ENCODE measurements at places on chromosomes 3 and 15.
A peak's percentile ranks its signal among the peaks of the same experiment; 100 is the strongest.

DNA sequence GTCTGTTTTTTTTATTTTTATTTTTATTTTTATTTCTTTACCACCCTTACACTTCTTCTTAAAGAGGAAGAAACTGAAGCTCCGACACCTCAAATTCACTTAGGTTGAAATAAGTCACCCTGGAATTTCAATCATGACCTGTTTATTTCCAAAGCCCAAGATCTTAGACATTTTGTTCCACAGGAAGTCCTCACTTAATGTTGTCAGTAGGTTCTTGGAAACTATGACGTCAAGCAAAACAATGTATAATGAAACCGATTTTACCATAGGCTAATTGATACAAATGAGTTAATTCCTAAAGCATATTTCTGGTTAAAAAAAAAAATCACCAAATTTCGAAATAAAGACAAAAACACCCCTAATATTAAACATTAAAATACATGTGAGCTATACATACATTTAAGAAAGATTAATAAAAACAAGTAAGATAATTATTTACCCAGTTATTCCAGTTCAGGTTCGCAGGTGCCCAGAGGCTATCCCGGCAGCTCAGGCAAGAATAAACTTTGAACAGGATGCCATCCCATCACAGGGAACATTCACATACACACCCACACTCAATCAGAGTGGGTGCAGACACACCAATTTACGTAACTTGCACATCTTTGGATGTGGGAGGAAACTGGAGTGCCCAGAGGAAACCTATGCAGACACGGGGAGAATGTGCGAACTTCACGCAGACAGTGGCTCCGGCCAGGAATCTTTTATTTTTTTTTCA is 391.0 kb downstream of the RAP2B start:
- DNase-seq: no peak

DNA sequence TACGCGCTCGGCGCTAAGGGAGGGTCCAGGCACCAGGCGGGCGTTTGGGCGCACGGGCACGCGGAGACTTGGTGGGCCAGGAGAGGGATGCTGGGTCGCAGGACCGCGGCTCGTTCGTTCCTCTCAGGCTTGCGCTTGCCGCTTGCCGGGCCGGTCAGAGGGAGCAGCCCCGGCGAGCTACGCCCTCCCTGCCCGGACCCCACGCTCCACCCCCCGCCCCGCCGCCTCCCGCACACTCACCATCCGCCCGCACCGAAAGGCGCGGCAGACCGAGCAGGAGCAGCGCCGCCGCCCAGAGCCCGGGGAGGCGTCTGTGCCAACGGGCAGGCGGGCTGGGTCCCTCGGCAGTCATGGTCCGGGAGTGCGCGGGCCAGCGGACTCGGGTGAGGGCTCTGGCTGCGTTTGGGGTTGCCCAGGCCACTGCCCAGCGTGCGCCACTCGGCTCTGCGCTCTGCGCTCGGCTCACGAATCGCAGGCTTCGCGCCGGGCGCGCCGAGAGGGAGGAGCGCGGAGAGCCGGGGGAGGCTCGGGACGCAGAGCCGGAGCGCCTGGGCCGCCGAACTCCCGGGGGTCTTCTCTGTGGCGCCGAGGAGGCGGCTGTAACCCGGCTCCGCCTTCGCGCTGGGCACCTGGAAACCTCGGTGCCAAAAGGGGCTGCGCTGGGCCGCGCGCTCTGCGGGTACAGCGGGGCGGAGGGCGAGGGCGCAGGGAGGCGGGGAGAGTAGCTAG is at the start of gene SUSD5:
SUSD5 (minus strand) TSS at position 365 of the 729 bp plus-strand sequence; CDS start at position 352, 13 bp downstream.
- peak; percentile 77 for DNase-seq

DNA sequence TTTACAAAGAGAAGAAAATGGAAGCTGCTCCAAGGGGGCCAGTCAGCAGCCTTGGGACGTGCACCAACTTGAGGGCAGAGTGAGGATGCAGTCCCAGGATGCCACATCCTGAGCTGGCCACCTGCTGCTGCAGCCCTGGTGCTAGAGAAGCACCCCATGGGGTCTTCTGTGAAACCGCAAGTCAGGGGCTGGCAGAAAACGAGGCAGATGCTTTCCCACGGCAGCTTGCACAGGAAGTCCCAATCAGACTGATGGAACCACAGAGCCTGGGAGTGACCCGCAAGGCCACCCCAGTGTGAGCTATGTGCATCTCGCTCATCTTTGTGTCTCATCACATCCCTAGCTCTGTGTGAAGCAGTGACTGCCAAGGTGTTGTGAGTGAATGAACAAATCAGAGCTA is 76.5 kb downstream of the NUP210 start:
- DNase-seq: no peak

DNA sequence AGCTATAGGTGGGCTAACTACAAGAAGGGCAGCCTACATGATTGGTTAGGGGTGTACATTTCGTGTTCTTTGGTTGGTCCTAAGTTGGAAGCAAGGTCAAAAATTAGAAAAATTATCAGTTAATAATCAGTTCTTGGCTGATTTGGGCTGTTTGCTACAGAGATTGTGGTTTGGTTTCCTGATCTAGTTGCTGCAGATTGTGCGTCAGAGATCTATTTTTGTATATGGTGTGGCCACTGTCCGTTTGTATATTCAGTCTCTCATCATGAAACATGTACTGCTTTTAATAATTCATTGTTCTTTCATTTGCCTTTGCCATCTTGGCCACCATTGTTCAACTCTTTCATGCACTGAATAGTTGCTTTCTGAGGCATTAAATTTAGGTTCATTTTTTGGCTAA is 80.9 kb downstream of the LRRC3B start:
- DNase-seq: no peak

- no peak for DNase-seq
Observed at GRCh38 chr15:98169551-98169950, 209.0 kb downstream of the ARRDC4 start.

All from coronary artery (tissue), 2 donors.